ENCODE measurements at places on chromosomes 16 and 17.
A peak's percentile ranks its signal among the peaks of the same experiment; 100 is the strongest.

DNA sequence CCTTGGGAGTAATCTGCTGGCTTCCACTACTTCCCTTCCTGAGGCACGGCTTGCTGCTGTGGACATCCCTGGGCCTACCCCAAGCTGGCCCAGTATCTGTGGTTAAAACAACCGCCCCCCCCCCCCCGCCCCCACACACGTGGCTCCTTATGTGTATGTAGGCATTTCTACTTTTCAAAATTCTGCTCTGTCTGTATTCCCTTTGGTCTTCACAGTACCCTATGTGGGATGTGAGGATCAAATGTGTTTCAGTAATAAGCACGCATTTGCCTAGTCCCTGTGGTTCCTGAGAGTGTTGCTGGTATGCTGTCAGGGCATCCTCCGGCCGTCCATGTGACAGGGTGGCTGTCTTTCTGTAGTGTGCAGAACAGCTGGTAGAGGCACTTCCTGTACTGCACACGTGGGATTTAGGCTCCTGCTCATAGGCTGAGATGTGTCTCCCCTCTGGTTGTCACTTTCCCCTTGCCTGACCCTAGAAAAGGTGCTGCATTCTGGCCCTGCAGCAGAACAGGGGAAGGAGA lies 2.2 kb downstream of the NT5M start:
- DNase-seq = peak; percentile 4

GRCh38 chr17:58370309-58370708 lies 18.3 kb upstream of the SUPT4H1 start:
- DNase-seq = no peak

GRCh38 chr16:88458773-88459235 lies 5.7 kb downstream of the ZFPM1 start:
- DNase-seq = no peak

- DNase-seq = no peak
These were observed 27.1 kb downstream of the PRSS54 start for GRCh38 chr16:58267524-58268243.

DNA sequence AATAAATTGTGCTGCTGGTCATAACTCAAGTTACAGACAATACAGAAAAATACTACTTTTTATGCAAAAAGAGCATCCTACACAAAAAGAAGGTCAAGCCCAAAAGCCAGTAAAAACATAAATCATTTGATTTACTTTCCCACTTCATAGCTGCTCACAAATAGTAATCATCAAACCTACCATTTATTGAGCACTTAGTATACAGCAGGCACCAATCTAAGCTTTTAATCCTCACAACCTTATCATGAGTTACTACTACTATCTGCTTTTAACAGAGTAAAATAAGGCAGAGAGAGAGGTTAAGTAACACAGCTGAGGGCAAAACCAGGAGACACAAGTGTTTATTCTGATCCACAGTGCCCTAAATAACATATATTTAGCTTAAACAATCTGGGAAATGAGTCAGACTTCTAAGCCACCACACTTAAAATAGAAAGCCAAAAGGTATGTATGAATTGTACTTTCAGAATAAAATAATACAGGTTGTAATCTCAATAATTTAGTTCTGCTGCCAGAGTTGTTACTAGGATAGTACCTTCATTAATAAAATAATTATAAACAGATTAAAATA lies 1.7 kb upstream of the AARS1 start:
- no peak for DNase-seq

DNA sequence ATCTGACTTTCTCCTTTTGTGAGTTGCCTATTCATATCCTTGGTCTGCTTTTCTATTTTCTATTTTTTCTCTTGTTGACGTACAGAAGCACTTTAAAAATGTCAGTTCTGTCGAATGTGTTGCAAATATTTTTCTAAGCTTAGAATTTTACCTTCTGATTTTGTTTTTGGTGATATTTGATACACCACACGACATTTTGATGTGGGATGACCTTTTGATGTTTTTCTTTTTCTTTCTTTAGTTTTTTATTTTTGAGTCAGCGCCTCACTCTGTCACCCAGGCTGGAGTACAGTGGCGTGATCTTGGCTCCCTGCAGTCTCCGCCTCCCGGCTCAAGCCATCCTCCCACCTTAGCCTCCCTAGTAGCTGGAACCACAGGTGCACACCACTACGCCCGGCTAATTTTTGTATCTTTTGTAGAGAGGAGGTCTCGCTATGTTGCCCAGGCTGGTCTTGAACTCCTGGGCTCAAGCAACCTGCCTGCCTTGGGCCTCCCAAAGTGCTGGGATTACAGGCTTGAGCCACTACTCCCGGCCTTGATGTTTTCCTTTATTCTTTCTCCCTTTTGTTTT lies 39.6 kb downstream of the WSB1 start:
- DNase-seq = no peak

GRCh38 chr16:30660424-30661261 lies 2.4 kb downstream of the FBRS start:
- DNase-seq = no peak

- DNase-seq = no peak
These were observed 1.7 kb downstream of the TUBG2 start for GRCh38 chr17:42660692-42661345.

DNA sequence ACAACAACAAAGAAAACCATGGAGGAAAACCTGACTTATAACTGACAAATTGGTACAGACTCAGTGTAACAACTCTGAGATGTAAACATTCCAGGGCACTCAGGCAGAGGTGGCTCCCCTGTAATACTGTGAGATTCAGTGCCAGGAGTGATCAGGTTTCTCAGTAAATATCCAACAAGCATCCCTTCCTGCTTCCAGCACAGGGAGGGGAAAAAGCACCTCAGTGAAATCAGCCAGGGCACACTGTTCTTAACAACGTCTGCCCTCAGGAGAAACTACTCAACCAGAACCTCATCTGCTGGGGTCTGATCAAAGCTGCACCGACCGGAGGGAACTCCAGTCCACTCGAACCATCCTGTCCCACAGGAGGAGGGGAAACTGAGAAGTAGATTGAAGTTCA lies 52.3 kb downstream of the AMFR start:
- DNase-seq = peak; percentile 40

- no peak for DNase-seq
These were observed 233.0 kb upstream of the IRX5 start for GRCh38 chr16:54697677-54698076.

DNA sequence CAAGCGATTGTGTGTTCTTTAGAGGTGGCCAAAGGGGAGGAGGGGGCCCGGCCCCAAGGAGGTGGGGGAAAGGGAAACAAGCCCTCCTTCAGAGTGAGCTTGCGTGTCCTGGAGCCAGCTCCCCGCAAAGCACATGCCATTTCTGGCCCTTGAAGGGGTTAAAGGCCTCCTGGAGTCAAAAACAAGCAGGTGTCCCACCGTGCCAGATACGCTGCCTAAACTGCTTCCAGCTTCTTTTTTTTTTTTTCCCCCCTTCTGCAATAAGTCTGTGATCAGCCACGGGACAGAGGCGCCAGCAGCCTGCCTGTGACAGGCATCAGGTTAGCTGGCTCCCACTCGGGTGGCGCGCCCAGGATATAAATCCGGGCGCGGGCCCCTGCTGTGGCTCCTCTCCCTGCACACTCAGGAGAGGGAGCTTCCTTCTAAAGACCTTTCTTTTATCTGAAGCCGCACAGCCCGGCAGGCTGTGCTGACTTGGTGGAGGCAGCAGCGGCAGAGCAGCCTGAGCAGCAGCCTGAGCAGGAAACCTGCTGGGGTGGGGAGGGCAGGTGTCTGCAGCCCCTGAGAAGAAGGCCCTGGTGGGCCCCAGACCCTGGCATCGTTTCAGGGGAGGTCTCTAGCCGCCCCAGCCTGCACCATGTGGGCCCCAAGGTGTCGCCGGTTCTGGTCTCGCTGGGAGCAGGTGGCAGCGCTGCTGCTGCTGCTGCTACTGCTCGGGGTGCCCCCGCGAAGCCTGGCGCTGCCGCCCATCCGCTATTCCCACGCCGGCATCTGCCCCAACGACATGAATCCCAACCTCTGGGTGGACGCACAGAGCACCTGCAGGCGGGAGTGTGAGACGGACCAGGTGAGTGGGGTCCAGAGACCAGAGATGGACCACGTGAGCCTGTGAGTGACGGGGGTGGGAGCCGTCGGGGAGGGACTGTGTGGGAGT lies at the start of gene WFIKKN2:
Gene WFIKKN2 (plus strand): TSS at position 286 of the 934 bp plus-strand sequence. CDS start 352 bp downstream, at position 638.
- DNase-seq = no peak

GRCh38 chr17:30720013-30720471 lies 104.5 kb downstream of the CRLF3 start:
- no peak for DNase-seq

- DNase-seq = no peak
These were observed 46.8 kb upstream of the MRTFB start for GRCh38 chr16:14024283-14024682.

- no peak for DNase-seq
These were observed 222.9 kb downstream of the CPPED1 start for GRCh38 chr16:12580809-12581208.

DNA sequence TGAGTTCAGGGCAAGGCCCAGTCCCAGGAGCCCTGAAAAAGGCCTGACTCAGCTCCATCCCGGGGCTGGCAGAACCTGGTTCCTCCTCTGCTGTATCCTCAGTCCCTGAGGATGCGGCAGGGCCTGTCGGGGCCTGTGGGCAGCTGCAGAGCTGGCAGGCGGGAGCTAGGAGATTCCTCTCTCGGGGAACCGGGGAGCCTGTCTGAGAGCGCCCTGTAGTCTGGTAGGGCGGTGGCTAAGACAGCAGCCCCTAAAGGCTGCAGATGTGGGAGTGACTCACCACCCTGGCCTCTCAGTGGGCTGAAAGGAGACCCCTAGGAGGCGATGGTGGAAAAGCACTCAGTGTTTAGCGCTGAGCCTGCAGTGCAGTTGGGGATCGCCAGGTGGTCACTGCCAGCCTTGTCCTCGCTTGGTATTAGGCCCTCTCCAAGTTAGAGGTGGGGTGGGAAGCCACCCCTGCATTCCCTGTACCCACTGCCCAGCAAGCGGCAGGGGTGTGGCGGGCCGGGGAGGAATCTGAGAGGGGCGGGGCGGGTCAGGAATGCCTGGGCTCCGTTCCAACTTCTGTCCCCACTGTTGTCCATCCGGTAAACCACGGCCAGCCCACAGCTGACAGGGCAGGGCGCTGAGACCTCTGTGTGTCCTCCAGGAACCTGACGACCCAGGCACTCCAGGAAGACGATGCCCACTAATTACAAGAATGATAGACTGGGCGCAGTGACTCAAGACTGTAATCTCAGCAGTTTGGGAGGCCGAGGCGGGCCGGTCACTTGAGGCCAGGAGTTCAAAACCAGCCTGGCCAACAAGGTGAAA lies 29.5 kb upstream of the CDH1 start:
- DNase-seq = peak; percentile 18

DNA sequence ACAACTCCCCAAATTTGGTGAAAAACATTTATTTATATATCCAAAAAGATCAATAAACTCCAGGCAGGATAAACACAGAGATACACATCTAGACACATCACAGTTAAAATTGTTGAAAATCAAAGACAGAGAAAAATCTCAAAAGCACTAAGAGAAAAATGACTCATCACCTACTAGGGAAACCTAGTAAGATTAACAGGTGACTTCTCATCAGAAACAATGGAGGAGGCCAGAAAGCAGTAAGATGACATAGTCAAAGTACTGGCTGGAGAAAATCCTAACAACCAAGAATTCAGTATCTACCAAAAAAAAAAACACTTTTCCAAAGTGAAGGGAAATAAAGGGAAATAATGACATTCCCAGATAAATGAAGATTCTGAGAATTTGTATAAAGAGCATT lies 33.8 kb downstream of the ULK2 start:
- no peak for DNase-seq

GRCh38 chr16:53457670-53458069 lies 23.4 kb downstream of the RBL2 start:
- peak; percentile 2 for DNase-seq

GRCh38 chr17:21211825-21212479 lies 2.0 kb downstream of the TMEM11 start:
- DNase-seq = peak; percentile 6

- DNase-seq = peak; percentile 49
These were observed 1.5 kb downstream of the HAPSTR1 start for GRCh38 chr16:9092978-9093344.

DNA sequence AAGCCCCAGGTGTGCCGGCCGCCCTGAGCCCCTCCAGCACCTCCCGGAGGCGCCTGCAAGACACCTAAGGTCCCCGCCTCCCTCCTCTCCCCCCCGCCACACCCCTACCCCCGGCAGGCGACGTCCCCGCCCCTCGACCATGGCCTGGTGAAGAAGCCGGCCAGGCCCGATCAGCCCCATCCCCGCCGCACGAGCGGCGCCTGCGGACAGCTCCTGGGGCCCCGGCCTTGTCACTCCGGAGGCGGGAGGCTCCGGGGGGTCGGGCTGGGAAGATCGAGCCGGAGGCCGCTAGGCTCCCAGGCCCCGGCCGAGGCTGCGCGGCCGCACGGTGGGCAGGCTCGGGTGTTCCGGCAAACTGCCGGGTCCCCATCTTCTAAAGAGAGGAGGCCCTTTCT lies 405 bp upstream of the ACE start:
- DNase-seq = peak; percentile 5

DNA sequence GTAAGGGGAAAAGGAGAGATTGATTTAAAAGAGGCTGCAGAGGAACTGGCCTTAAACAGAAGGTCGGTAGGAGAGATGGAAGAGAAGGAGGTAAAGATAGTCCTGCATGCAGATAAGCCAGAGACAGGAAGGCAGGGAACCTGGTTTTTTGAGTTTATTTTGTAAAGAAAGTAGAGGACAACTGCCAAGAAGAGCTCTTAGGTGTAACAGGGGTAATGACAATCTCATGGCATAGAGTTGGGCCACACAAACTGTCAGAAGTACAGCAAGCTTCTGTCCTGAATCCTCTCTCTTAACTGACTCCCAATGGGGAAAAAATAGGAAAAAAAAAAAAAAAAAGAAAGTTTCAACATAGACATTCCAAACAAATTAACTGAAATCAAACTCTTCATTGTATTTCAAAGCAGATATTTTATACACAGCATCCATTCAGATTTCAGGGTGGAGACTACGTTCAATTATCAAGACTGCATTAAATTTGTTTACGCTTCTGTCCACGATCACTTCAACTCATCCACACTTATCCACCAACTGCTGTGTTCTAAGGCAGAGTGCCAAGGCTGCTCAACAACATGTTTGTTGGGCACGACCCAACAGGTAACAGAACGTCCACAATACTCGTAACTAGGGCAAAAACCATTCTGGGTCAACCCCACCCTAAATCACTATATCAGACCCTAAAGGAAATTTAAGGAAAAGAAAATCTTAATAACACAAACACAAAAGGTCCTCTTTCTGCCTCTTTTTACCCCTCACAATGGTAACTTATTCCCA lies 34.9 kb downstream of the USP31 start:
- peak; percentile 68 for DNase-seq

GRCh38 chr16:22161999-22162655 lies at the start of gene SDR42E2:
Gene SDR42E2, plus strand, starts transcription at chr16:22162506. Its CDS starts 3,077 bp downstream, at chr16:22165583.
- no peak for DNase-seq
